ENCODE measurements at places on chromosomes 2 and 18.

GRCh38 chr2:58612973-58613372 is 371.8 kb upstream of the FANCL start:
- DNase-seq, result no peak

DNA sequence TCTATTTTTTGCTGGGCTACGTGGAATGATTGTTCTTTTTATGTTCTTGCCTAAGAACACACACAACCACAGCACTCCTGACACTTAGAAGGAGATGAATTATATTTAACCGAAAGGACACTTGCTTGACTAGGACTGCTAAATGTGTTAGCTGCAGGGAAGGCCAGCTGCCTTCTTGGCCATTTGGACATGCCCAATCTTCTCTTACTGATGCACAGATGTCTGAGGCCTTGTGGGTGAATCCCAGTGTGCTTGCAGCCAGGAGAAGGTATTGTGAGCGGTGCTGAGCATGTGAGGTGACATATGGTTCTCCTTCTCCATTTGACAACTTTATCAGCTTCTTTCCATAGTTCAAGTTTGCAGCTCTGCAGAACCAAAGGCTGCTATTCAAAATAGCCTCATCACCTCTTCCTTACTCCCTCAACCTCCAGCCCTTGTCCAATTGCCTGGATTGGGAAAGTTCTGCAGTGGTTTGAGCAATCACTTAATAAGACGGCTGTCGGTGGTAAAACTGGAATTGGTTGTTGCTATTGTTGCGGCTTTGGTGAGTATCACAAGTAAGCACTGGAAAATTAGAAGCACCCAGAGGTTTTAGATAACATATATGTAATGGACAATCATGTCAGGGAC is 1113.3 kb downstream of the TSN start:
- DNase-seq, result no peak

DNA sequence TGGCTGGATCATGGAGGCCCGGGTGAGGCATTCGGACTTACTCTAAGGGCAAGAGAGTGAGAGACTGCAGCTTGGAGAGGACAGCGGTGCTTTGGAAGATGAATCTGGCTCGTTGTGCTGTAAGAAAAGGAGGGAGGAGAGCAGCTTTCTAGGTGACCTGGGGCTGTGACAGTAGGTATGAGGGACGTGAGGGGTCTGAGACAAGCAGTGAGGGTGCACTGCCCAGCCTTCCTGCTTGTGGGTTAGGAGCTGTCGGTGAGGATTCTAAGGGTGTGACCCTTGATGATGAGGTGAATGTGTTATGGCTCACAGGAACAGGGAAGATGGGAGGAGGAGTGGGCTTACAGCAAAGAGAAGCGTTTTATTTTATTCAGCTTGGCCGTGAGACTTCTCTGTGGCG is 27.1 kb upstream of the RHOB start:
- no peak for DNase-seq

- DNase-seq, result no peak
Measured at GRCh38 chr2:41998186-41999127, 49.4 kb upstream of the PKDCC start.

DNA sequence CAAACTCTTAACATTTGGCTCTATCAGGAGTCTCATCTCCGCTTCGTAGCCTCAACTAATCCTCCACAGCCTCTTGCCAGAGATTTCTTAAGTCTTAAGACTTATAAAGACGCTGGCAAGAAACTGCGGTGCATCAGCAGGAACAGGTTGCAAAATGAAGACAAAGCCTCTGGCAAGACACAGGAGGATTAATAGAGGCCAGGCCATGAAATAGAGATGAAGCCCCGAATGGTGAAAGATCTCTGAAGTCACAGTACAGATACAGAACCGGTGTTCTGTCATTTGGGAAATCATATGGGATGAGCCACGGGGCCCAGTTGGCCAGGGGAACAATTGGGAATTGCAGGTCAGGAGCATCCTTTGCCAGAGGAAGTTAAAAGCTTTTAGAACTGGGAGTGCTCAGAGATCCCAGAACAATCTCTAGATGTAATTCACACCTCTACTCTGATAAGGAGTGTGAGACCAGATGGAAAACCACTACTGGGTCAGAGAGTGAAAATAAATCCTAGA is 190.9 kb upstream of the FOSL2 start:
- no peak for DNase-seq

GRCh38 chr2:46763861-46764260 is 151.7 kb downstream of the MCFD2 start:
- no peak for DNase-seq

GRCh38 chr2:96185516-96185915 is 23.1 kb downstream of the STARD7 start:
- DNase-seq, result no peak

DNA sequence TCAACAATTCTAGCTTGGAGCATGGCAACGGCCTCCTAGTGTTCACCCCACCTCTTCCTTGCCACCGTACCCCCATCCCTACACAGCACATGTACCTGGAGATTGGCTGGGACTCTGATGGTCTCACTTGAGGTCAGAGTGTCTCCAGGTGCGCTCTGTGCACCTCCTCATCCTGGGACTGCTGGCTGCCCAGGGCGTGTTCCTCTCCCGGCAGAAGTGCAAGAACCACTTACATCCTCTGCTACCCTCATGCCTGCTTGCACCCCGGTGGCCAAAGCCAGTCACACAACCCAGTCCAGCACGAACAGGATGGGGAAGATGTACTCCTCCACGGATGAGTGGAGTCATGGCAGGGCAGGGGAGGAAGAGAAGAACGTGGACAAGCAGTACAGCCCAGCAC is 151.5 kb downstream of the ASB1 start:
- DNase-seq, result no peak

DNA sequence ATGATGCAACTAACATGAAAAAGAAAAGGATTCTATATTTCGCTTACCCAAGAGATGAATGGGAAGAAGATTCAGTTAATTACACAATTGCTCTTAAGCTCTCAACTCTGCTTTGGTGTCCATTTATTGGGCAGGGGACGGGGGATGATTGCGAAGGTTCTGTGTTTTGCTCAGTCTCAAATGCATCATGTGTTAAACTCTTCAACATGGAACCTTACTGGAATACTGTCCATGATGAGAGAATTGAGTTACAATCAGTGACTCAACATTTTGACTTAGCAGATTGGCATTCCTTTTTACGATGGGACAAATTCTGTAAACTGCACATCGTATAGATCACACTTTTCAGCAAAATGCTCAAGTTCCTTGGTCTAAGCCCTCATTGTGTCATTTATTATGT is 135.6 kb downstream of the RBMS1 start:
- DNase-seq, result no peak

DNA sequence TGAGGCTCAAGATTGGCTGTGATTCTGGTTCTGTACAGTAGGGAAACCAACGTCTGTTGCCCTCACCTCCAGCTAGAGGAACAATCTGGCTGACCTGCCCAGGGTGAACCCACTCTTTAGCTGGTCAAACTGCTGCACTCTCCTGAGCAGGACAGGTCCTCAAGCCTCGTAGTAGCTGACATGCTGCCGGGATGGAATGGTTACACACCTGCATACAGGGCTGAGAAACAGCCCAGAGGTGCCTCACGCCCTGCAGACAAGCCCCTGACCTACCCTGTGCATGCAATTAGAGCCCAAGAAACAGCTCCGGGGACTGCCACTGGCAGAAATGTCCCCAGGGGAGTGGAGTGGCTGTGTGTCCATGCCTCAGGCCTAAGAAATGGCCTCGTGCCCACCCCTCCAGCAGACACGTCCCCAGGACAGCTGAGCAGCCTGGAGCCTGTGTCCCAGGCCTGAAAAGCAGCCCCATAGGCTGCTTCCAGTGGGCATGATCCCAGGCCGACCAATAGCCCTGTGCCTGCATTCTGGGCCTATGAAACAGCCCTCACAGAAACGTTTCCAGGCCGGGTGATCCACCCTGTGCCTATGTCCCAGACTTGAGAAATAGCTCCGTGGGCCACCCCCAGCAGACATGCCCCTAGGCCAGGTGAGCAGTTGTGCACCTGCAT is 25.4 kb downstream of the BOLL start:
- DNase-seq, result no peak

GRCh38 chr2:191274413-191274815 is 29.2 kb downstream of the MYO1B start:
- DNase-seq, result no peak

DNA sequence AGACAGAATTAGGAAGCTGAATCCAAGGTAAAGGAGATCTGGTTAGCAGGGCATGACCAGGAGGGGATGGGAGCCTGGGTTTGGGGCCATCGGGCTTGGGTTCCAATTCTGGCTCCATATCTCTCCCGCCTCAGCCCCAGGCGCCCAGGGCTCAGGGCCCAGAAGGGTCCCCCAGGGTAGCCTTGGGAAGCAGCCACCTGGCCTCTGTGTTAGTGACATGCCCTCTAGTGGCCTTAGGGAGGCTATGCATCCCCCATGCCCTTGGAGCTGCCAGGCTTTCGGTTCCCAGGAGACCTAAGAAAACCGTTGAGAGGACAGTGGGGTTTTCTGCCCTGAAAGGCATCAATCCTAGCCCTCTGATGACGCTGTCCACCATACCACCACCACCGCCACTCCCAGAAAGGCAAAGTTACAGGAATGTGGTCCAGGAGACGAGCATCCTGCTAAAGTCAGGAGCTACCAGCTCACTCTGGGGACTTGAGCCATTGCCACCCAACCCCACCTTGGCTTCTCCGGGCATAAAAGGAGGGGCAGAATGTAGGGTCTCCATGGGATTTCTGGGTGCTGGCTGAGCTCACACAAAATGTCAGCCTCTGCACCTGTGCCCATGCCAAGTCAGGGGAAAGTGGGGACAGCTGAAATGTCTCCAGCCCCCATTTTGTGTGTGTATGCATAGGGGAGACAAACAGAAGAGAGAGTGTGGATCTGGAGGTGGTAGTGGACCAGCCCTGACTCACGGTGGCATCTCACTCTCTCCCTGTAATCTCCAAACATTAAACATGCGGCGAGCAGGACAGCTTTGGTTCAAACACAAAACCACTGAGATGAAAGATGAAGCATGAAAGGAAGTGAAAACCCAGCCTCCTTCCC is 56.5 kb downstream of the EMX1 start:
- DNase-seq, result no peak

DNA sequence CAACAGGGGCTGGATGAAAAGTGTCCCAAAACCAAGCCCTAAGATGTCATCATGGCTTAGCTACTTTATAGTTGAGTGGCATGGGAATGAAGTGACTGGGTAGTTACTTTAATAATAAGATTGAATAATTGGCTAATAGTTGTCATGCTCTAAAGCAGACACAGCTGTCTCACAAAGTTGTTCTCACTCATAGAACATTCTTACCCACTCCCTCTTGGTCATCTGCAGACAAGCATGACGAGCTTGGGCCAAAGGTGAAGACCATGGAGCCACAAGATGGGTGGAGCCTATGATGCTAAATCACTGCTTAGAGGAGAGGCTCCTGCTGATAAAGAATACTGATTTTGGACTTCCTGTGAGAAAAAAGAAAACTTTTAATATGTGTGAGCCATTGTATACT is 62.4 kb upstream of the MMADHC start:
- DNase-seq, result no peak

DNA sequence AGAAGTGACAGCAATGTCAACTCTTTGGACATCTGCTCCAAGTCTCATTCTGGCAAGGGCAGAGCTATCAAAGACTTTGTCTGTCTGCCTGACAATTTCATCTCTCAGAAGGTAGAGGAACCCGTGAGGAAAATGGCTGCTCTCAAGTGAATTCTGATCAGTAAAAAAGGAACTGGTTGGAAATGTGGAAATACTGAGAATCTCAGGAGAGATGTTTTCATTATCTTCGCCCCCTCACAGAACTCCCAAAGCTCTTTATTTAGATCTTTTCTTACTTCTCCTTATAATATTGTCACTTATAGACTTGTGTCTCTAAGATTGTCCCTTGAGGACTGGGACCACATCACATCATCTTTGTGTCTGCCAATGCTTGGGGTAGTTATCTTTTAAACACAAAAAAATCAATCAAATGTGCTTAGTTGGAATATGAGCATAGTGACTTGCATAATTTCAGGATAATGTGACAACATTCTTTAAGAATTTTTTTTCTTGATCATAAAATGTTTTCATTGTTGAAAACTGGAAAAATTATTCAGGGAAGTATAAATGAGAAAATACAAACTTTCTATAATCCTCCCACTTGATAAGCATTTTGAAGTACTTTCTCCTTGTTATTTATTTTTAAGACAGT is 68.2 kb upstream of the ITGB6 start:
- no peak for DNase-seq

- DNase-seq, result no peak
Measured at GRCh38 chr2:3151153-3151918, 226.3 kb downstream of the EIPR1 start.

DNA sequence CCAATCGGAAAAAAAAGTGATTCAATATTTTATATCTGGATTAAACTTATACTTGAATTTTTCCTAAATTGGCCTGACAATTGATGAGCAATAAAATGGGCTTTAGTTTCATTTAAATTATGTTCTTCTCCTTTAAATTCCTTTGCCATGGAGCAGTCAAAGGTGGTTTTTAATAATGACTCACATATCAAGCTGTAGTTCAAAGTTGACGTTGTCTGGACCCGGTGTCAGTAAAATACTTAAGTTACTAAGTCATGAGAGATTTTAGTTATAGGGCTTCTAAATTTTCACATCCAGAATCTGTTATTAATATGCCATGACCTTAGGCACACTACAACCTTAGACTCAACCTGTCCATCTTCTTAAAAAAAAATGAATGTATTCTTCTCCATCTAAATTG is 62.5 kb downstream of the CDH2 start:
- no peak for DNase-seq

- DNase-seq, result no peak
Measured at GRCh38 chr2:124079045-124079444, 54.0 kb downstream of the CNTNAP5 start.

GRCh38 chr2:223762853-223763252 is 74.5 kb downstream of the AP1S3 start:
- no peak for DNase-seq

DNA sequence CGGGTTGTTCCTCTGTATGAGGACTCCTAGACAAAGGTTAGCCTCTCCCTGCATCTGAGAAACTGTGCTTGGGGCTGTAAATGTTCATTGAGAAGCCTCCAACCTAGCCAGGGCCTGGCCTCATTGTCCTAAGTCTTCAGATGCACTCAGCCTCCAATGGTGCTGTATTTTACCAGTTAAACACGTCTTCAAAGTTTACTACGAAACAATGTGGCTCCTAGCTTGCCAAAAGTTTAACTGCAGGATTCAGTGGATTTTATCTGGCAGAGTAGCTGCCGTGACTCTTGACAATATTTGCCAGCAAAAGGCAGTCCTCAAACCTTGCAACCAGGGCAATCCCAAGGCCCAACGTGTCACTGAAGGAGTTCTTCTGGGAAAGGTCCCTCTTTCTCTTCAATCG is 1.1 kb downstream of the PID1 start:
- DNase-seq, result no peak

GRCh38 chr2:48109491-48110204 is 203.3 kb upstream of the FBXO11 start:
- no peak for DNase-seq

DNA sequence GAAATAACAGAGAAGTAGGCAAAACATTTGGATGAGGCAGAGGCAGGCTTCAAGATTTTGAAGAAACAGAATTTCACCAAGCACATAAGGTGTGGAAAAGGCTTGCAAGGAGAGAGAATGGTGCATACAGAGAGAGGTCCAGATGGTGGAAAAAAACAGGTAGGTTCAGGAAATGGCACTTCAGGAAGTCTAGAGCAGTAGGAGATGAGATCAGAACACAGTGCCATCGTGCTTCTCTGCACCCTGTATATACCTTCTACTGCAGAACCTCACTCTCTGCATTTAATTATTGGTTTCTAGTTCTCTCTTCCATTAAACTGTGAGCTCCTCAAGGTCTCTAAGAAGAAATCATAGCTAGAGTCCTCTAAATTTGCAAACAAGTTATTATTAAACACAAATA is 2.4 kb downstream of the PAIP2B start:
- DNase-seq, result no peak

Data from right renal cortex interstitium (tissue), 3 donors.